ENCODE measurements at places on chromosomes 1 and 21.

DNA sequence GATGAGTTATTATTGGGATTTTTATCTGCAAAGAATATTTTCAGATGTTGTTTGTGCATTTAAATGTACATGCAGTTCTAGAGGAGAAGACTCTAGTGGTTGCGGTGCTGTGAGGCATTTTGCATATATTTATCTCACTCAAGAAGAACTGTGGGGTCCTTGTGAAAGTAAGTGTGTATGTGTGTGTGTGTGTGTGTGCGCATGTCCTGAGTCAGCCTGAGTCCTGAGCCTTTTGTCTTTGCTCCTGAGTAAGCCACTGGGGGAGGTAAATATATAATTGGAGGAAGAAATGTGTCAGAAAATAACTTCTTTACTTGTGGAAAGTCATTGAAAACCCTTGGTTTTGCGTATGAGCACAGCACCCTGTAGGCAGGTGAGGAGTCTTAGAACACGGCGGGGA is 55.6 kb upstream of the CD34 start:
- no peak for DNase-seq

DNA sequence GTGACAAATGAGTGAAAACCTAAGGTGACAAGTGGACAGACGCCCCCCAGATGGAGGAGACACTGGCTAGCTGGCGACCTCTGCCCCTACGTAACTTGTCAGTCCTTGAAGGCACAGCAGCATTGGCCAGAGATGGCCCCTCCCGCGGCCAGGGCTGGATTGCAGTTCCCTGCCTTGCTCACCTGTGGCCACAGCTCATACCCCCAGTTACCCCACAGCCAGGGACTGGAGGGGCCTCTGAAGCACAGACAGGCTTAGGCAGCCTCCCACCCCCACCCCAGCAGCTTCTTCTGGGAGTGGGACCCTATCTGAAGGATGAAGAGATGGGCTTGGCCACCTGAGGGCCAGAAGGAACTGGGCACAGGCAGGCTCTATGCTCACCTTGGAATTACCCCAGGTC is 3.7 kb downstream of the HES3 start:
- no peak for DNase-seq

DNA sequence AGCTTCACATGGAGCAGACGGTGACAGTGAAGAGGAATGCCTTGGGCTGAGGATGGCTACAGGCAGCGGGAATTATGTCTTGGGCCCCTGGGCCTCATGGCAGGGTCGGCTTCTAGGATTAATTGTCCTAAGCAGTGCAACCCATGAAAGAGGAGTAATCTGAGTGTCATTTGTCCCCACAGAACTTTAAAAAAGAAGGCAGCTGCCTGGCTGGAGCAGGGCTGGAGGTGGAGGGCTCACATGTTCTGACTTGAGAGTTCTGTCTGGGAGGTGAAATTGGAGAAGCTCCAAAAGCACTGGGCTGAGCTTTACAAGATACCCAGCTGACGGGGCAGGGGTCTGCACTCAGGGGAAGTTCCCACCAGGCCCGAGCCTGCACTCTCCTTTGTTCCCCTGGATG is 22.6 kb downstream of the CACNA1S start:
- DNase-seq = no peak

- no peak for DNase-seq
These were observed 209.5 kb downstream of the RPS6KC1 start for GRCh38 chr1:213260311-213261075.

DNA sequence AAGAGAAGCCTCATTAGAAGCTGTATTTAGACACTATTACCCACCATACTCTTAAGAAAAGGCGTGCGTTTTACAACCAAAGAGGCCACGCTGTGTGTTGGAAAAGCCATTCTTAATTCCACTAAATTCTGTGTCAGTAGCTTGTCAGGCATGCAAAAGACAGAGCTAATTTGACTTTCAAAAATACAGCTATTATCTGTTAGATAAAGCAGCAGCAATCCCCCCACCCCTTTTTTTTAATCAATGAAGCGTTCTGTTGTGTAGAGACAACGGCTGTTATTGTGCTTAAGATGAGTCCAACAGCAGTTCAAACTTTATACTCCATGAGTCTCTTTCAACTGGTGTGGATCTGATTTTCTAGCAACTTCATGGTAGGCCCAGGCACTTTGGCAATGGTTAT is 43.5 kb downstream of the PLA2G4A start:
- no peak for DNase-seq

- DNase-seq = no peak
These were observed 12.0 kb downstream of the CLCC1 start for GRCh38 chr1:108951242-108951641.

GRCh38 chr1:151534662-151535278 is 5.3 kb upstream of the TUFT1 start:
- DNase-seq = peak; percentile 91

GRCh38 chr1:55204997-55205396 is 10.2 kb downstream of the USP24 start:
- DNase-seq = no peak

- no peak for DNase-seq
These were observed 63.1 kb downstream of the CDC14A start for GRCh38 chr1:100415498-100415778.

DNA sequence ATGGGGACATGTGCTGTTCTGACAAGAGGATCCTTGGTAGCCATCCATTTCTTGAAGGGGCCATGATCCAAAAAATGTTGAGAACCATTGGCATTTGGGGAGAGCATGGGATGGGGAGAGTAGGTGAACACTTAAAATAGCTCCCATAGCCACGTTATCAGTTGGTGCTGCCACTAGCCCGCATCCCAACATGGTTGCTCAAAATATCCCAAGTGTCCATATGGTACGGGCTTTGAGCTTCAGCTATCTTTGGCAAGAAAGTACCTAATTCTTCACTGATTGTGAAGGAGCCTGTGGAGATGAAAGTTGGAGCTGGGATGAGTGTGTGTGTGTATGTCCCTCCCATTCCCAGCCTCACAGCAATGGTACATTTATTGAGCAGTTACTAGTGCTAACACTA is 3.1 kb upstream of the ZNF648 start:
- no peak for DNase-seq

DNA sequence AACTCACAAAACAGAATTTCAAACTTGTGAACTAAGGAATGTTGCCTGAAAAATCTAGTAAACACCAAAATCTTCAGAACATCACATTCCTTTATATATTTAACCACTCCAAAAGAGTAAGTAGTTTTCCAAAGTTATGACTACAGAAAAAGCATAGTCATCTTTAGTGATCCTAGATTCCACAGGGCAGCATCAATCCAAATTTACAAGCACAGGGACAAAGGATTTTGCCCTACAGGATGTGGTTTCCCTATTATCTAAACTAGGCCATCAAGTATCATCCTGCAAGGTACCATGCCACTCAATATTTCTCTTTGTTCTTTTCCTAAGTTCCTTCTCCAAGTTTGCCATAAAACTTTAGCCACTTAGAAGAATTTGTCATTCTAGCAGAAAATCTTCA is 33.0 kb downstream of the COP1 start:
- no peak for DNase-seq

Measured in activated CD8-positive, alpha-beta memory T cell treated with anti-CD3 and anti-CD28 coated beads, Interleukin-2, amount 50 U/mL, for 48 hours (primary cell).